ENCODE measurements at places on chromosomes 4 and X.

DNA sequence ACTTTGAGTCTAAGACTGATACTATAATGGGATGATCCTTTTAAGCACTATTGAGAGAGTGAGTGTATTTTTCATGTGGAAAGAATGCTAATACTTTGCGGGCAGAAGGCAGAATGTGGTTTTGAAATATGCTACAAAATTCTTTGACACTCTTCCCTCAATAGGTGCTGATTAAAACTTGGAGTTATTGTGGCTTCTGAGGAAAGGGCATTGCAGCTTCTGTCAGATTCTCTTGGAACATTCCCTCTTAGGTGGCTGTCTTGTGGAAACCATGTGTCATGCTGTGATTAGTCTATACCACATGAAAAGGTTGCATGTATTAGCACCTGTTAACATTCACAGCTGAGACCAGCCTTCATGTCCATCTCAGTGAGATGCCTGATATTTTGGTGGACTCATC is 547.0 kb downstream of the STIM2 start:
- no peak for DNase-seq

DNA sequence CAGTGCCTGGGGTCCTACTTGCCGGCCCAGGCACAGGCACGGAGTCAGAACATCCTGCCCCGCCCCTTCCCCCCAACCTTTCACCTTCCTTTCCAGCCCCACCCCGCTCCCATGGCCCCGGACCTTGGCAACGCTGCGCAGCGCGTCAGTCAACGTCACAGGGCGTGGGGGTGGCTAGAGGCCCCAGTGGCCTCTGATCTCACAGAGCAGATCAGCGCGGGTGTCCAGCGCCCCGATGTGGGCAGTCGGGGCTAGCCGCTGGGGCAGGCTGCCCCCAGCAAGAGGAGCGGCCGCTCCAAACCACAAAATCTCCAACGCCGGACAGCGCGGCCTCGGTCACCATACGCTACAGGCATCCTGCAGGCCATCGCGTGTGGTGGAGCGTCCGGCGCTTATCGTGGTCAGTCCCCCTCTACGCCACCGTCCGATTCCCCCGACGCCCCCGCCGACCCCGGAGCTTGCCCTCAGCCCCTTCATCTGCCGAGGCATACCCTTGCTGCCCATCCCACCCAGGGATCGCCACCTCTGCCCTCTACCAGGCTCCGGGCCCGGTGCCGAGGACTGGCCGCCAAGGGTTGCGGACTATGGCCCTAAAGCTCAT is 69.6 kb upstream of the APOOL start:
- DNase-seq = no peak

- no peak for DNase-seq
These were observed 7.1 kb downstream of the AWAT2 start for GRCh38 chrX:70042399-70043371.

- DNase-seq = no peak
These were observed 76.4 kb upstream of the F8A3 start for GRCh38 chrX:155534800-155535199.

GRCh38 chr4:82643994-82644733 is 82.4 kb upstream of the TMEM150C start:
- no peak for DNase-seq

GRCh38 chr4:177190995-177191580 is 118.6 kb upstream of the NEIL3 start:
- no peak for DNase-seq

DNA sequence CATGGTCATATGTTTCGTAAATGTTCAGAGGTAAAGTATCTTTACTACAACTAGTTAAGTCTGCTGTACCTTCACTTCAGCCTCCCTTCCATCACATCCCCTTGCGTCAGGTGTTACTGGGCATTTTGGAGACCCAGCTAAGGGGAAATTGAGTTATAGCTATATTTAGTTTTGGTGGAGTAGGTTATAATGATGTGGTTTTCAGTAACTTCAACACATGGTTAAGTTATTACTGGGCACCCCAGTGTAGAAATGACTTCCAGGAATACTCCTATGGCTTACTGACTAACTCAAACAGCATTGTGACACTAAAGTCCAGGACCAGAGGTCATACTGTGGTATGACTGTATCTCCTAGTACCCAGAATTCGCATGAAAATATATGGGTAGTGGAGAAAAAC is 23.4 kb upstream of the ACSL1 start:
- DNase-seq = no peak

- DNase-seq = no peak
These were observed 56.6 kb downstream of the TMEM131L start for GRCh38 chr4:153522802-153523094.

Measured in Caco-2 (cell line).